ENCODE measurements at places on chromosomes 7 and 10. TPM values are rescaled to one million over a fixed set of nuclear protein-coding genes. Genes with fewer than 3 reads are reported as not detected.

Gene BZW2
- total RNA-seq = 96.8 TPM

Gene OR2A5
- total RNA-seq = not detected

Gene PLAC9
- not detected for total RNA-seq

Gene SAMD9L
- total RNA-seq = 0.39 TPM

Gene IDE
- 26.6 TPM for total RNA-seq

Gene PDK4
- 22.2 TPM for total RNA-seq

Gene NPY4R2
- 25.1 TPM for total RNA-seq

Gene LRIT1
- not detected for total RNA-seq

Gene TAF3
- 6.8 TPM for total RNA-seq

Gene HOXA1
- 2.5 TPM for total RNA-seq

Gene EPO
- total RNA-seq = not detected

Gene GIMAP6
- total RNA-seq = not detected

Gene IQCE
- total RNA-seq = 8.6 TPM

Gene SLC18A2
- not detected for total RNA-seq

Gene GSTO2
- total RNA-seq = 1.3 TPM

Gene PARD3
- total RNA-seq = 66.8 TPM

Gene CEP55
- 68.6 TPM for total RNA-seq

Gene THNSL1
- total RNA-seq = 3.6 TPM

Gene DNA2
- 9.0 TPM for total RNA-seq

Gene FOXI2
- not detected for total RNA-seq

Gene SDHAF3
- 18.4 TPM for total RNA-seq

Gene BEND7
- 10.5 TPM for total RNA-seq

Gene ASB10
- total RNA-seq = not detected

Gene ARHGEF5
- total RNA-seq = 2.5 TPM

Gene ACTL6B
- total RNA-seq = not detected

Gene FGL2
- not detected for total RNA-seq

Gene NPTX2
- 0.14 TPM for total RNA-seq

Gene GTF2IRD1
- total RNA-seq = 25.4 TPM

Gene GPR85
- total RNA-seq = not detected

Gene JAKMIP3
- total RNA-seq = 1.1 TPM

Gene CNPY1
- not detected for total RNA-seq

Gene CALHM3
- total RNA-seq = 0.47 TPM

Gene SOSTDC1
- total RNA-seq = not detected

Gene PLPP4
- total RNA-seq = 0.16 TPM

Gene STEAP4
- total RNA-seq = 0.07 TPM

Gene SGCE
- total RNA-seq = 52.1 TPM

Gene ZPBP
- total RNA-seq = not detected

Measured in A549 treated with Mapracorat at 1 μM for 4 hours (cell line).